ENCODE measurements at places on chromosomes 16 and 17. TPM values are rescaled to one million over a fixed set of nuclear protein-coding genes. Genes with fewer than 3 reads are reported as not detected.

GRCh38 chr16:75792771-75793492 is 66.6 kb upstream of the CPHXL start:
- H3K27ac ChIP-seq: no peak overlapping the region
- no peak overlapping the region for H3K4me3 ChIP-seq
- no peaks in the 10 kb centered on the region for H3K4me1 ChIP-seq
- ATAC-seq: no peak
- peaks cover under 1% of the 10 kb centered on the region for H3K27me3 ChIP-seq

The SGSM2 gene
- total RNA-seq: 32.9 TPM

- H3K27me3 ChIP-seq: peaks cover 18% of the 10 kb centered on the region
- no peaks in the 10 kb centered on the region for H3K4me1 ChIP-seq
- peak overlapping the region; percentile 53 for H3K27ac ChIP-seq
These were observed 4.5 kb downstream of the CCR7 start for GRCh38 chr17:40560592-40561293.

DNA sequence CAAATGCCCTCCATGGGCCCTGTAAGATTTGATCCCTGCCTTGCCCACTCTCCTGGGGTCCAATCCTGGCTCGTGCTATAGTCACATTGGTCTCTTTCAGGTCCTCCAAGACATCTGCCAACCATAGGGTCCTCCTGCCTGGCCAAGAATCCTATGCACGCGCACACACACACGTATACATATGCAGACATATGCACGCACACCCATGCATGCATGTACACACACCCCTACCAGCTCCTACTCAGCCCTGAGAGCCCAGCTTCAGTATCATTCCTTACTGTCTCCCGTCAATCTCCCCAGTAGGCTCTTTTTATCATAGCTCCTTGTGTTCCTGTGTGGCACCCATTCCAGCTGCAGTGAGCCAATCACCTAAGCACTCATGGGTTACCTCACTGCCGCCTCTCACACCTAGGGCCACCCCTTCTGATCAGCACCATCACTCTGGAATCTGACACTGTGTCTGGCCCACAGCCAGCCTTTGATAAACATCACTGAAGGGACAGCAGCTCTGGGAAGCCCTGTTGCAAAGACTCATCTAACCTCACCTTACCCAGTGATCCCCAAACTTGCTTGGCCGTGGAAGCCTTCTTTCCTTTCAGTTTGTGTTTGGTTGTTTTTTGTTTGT is 7.9 kb upstream of the DNAH17 start:
- H3K27ac ChIP-seq: no peak overlapping the region
- H3K4me1 ChIP-seq: no peaks in the 10 kb centered on the region
- no peak for ATAC-seq
- H3K36me3 ChIP-seq: no peaks in the 10 kb centered on the region
- no peaks in the 10 kb centered on the region for H3K27me3 ChIP-seq
- H3K4me3 ChIP-seq: no peak overlapping the region

DNA sequence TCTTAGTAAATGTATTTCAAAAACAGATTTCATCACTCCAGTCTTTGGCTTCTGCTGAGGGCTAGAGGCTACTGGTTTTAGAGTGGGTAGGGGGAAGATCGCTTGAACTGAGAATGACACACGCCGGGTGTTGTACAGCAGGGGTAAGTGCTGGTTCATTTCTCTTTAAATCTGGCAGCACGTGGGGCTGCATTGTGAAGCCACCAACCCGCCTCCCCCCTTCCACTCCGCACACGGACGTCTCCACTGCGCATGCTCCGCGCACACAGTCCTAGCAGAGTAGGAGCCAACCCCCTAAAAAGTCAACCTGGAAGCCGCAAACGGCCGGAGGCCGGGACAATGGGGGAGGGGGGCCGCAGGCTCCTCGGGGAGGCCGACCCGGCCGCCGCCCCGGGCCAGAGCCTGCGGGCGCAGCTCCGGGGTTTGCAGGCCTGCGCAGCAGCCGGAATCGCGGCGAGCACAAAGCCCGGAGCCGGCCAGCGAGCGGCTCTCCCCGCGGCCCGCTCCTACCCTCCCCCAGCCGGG is 1.3 kb downstream of the UBE2G1 start:
- peak overlapping the region; percentile 100 for H3K4me3 ChIP-seq
- peak; percentile 81 for ATAC-seq
- peaks cover 54% of the 10 kb centered on the region for H3K4me1 ChIP-seq
- no peaks in the 10 kb centered on the region for H3K27me3 ChIP-seq

DNA sequence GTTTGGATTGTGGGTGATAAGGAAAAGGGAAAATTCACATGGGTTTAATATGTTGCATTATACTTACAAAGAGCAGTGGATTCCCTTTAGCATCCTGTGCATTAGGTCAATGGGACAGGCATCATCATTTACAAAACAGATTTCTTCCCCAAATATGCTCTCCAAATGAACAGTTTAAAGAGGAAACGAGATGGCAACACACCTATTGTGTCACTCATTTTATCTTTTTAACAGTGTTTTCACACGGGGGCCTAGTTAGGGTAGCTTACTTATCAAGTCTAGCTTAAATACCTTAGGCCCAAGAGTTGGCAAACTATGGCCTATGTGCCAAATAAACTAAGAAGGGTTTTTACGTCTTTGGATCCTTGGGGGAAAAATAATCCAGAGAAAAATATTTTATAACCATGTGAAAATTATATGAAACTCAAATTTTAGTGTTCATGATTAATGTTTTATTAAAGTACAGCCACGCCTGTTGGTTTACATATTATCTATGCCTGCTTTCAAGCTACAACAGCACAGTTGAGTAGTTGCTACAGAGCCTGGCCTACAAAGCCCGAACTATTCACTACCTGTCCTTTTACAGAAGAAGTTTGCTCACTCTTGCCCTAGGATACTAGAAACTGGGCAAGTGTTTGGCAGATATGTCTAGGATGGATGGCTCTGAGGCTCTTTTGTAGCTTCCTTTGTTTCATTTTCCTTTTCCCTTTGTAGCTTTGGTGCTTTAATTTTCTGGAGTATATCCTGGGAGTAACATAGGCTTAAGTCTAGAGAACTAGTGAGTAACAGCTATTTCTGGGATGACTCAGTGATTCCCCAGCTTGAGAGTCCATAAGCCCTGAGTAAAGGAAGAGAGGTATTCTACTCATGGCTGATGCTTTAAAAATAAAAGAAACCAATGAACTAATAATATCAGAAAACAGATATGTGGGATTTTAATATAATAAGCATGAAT is 12.4 kb downstream of the NUP93 start:
- H3K27me3 ChIP-seq: no peaks in the 10 kb centered on the region
- no peak overlapping the region for H3K4me3 ChIP-seq
- peak; percentile 57 for ATAC-seq
- peak overlapping the region; percentile 74 for H3K27ac ChIP-seq
- H3K4me1 ChIP-seq: peaks cover 54% of the 10 kb centered on the region

The KRTAP16-1 gene
- not detected for total RNA-seq

DNA sequence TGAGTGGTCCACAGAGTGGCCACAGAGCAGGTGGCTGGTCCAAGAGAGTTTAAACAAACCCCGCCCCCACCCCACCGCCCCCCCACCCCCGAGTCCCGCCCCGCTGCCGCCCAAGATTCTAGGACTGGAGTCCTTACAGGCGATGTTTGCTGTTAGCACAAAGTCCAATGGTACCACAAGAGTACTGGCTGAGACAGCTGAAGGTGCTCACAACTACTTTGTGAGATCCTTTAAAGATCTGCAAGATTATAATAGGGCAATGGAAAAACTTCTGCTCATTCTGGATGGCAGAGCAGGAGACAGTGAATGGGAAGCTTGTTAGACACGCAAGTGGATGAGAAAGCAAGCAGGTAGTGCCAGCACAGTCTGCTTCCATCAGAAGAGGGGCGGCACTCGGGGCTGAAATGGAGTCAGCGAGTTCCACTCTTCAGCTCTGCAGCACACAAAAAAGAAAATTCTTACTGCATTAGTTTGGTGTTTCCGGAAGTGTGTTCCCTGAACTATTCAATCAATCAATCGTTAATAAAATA is 4.7 kb upstream of the TEKT3 start:
- no peak overlapping the region for H3K4me3 ChIP-seq
- H3K27me3 ChIP-seq: peaks cover 19% of the 10 kb centered on the region
- no peak overlapping the region for H3K27ac ChIP-seq
- H3K36me3 ChIP-seq: no peaks in the 10 kb centered on the region

DNA sequence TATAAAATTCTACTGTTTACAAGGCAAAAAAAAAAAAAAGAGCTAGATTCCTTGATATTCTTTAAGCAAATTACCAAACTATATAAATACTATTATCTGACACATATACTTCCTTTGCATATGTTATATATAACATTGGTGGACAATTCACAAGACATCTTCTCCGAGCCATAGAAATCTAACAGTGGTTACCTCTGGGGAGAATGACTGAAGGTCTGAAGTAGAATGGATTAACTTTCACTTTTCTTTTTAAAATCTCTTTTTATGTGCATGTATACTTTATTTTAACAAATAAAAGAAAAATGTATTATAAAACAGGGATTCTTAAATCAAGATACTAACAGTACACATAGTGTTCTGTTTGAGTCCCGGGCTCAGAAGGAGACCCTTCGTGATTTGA is 131.0 kb downstream of the MRTFB start:
- H3K4me3 ChIP-seq: no peak overlapping the region
- no peaks in the 10 kb centered on the region for H3K36me3 ChIP-seq

The IL21R gene
- total RNA-seq: not detected

GRCh38 chr16:69619514-69619913 is 53.7 kb downstream of the NFAT5 start:
- peak overlapping the region; percentile 47 for H3K27ac ChIP-seq
- H3K36me3 ChIP-seq: no peaks in the 10 kb centered on the region
- H3K27me3 ChIP-seq: no peaks in the 10 kb centered on the region

DNA sequence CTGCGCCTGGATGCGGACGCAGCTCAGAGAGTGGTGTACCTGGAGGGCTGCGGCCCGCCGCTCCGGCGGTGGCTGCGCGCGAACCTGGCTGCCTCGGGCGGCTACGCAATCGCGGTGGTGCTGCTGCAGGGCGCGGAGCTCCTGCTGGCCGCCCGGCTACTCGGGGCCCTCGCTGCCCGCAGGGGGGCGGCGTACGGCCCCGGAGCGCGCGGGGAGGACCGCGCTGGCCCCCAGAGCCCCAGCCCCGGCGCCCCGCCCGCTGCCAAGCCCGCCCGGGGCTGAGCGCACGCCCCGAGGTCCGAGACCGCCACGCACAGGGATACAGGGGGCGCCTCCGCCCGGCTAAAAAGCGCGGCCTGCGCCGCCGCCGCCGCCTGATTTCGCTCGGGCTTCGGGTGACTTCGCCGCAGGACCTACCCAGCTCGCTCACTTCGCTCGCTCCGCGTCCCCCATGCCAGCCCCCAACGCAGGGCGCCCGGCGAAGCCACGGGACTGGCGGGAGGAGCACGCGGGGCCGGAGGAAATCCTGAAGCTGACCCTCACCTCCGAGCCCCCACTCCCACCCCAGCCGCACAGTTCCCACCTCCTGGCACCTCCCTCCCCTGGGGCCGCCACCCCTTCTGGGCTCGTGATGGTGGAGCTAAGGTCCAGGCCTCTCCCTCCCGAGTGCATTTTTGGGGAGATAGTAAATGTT is 8.2 kb downstream of the PDE6G start:
- no peak for ATAC-seq
- no peaks in the 10 kb centered on the region for H3K4me1 ChIP-seq
- H3K27ac ChIP-seq: no peak overlapping the region
- no peaks in the 10 kb centered on the region for H3K36me3 ChIP-seq
- peaks cover 62% of the 10 kb centered on the region for H3K27me3 ChIP-seq

DNA sequence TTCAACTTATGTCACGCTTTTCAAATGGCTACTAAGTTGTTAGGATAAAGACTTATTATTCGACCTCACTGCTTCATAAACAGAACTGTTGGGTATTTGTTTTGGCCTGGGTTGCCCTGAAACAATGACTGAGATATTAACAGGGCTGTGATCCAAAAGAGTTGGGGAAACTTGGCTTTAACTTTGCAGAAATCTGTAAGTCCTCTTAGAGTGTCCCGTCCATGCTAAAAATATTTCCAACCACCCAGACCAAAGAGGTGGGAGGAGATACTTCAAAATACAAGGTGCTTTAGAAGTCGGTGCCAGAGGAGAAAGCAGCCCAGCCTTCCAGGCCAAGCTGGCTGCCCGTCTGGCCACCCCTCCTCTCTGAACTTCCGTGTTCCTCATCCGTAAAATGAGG is 16.1 kb upstream of the SPATA32 start:
- peak overlapping the region; percentile 74 for H3K27ac ChIP-seq
- H3K36me3 ChIP-seq: peaks cover 31% of the 10 kb centered on the region
- no peaks in the 10 kb centered on the region for H3K27me3 ChIP-seq

- H3K4me1 ChIP-seq: no peaks in the 10 kb centered on the region
- H3K27ac ChIP-seq: no peak overlapping the region
- no peak for ATAC-seq
These were observed 47.2 kb upstream of the KDM6B start for GRCh38 chr17:7786866-7787265.

DNA sequence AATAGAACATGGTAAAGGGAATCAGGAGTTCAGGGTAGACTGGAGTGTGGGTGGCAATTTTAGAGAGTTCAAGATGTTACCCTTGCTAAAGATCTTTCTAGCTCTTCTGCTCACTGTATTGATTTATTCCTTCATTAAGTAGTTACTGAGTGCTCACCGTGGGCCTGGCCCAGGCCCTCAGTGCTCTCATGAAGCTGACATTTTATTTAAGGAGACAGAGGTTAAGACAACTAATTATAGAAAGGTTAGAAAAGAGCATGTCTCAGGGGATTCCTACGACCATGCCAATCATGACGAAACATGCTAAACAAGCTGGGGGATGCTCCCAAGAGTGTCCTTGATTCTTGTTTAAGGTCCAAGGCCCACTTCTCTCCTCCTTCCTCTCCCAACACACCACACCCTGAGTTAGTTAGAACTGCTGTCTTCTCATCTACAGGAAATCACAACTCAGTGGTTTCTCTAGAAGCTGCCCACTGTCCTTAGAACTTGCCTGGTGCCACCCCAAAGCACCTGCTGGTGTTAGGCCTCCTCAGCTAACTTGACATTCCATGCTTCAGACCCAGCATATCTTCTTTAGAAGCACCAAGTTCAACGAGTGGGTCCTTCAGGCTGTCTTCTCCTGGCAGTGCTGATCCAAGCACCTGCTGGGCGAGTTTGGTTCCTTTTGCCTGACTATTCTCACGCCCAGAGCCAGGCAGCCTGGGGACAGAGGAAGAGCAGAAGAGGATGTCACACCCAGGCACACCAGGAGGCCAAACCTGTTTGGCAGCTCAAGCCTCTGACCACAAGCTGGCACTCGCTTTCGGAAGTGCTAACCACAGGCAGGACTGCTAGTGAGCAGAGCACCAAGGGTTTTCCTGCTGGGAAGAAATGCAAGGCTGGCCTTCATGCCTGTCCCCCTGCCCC is 79.0 kb downstream of the GAS7 start:
- H3K4me1 ChIP-seq: no peaks in the 10 kb centered on the region
- no peak overlapping the region for H3K27ac ChIP-seq
- no peak for ATAC-seq
- H3K27me3 ChIP-seq: peaks cover 5% of the 10 kb centered on the region
- no peak overlapping the region for H3K4me3 ChIP-seq

- peak; percentile 30 for ATAC-seq
- H3K27ac ChIP-seq: peak overlapping the region; percentile 64
- no peaks in the 10 kb centered on the region for H3K27me3 ChIP-seq
These were observed 37.8 kb downstream of the GNA13 start for GRCh38 chr17:65018610-65019316.

GRCh38 chr16:69057400-69058378 is 47.8 kb upstream of the HAS3 start:
- H3K27ac ChIP-seq: no peak overlapping the region

The ST6GALNAC2 gene
- total RNA-seq: 9.2 TPM

- H3K4me3 ChIP-seq: peak overlapping the region; percentile 47
- no peaks in the 10 kb centered on the region for H3K36me3 ChIP-seq
- no peak overlapping the region for H3K27ac ChIP-seq
- H3K4me1 ChIP-seq: peaks cover 68% of the 10 kb centered on the region
These were observed 1.5 kb downstream of the FGF11 start for GRCh38 chr17:7440834-7441195.

- H3K4me1 ChIP-seq: no peaks in the 10 kb centered on the region
- peaks cover 89% of the 10 kb centered on the region for H3K36me3 ChIP-seq
- H3K4me3 ChIP-seq: no peak overlapping the region
- ATAC-seq: no peak
- no peaks in the 10 kb centered on the region for H3K27me3 ChIP-seq
These were observed 24.6 kb upstream of the FAAP100 start for GRCh38 chr17:81576621-81577277.
